Psoas muscle (tissue), 8 donors: ENCODE measurements at places on chromosomes 13 and 19. TPM values are rescaled to one million over a fixed set of nuclear protein-coding genes. Genes with fewer than 3 reads are reported as not detected.

- DNase-seq, result peak; percentile 97
These were observed 109.5 kb downstream of the KCNRG start for GRCh38 chr13:50124536-50125303.

- no peak for DNase-seq
These were observed 1.7 kb upstream of the NCLN start for GRCh38 chr19:3183721-3184641.

GRCh38 chr19:16554776-16555175, 12.5 kb upstream of the CHERP start:
- DNase-seq, result no peak

GRCh38 chr19:40141551-40141950, 49.7 kb upstream of the MAP3K10 start:
- DNase-seq, result no peak

DNA sequence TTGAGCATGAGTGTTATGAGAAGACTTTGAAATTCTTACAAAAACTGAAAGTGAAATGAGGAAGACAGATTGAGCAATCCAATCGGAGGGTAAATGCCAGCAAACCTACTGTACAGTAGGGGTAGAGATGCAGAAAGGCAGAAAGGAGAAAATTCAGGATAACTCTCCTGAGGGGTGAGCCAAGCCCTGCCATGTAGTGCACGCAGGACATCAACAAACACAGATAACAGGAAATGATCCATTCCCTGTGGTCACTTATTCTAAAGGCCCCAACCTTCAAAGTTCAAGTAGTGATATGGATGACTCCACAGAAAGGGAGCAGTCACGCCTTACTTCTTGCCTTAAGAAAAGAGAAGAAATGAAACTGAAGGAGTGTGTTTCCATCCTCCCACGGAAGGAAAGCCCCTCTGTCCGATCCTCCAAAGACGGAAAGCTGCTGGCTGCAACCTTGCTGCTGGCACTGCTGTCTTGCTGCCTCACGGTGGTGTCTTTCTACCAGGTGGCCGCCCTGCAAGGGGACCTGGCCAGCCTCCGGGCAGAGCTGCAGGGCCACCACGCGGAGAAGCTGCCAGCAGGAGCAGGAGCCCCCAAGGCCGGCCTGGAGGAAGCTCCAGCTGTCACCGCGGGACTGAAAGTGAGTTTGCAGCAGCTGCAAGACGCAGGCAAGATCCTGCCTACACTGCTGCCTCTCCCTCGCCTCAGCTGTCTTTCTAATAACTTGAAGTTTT, at the start of gene TNFSF13B:
TNFSF13B (plus strand) TSS at position 118 of the 728 bp plus-strand sequence; CDS start at position 296, 178 bp downstream.
- DNase-seq, result peak; percentile 63

- DNase-seq, result no peak
These were observed 20.3 kb upstream of the CACNA1A start for GRCh38 chr19:13526552-13526951.

DNA sequence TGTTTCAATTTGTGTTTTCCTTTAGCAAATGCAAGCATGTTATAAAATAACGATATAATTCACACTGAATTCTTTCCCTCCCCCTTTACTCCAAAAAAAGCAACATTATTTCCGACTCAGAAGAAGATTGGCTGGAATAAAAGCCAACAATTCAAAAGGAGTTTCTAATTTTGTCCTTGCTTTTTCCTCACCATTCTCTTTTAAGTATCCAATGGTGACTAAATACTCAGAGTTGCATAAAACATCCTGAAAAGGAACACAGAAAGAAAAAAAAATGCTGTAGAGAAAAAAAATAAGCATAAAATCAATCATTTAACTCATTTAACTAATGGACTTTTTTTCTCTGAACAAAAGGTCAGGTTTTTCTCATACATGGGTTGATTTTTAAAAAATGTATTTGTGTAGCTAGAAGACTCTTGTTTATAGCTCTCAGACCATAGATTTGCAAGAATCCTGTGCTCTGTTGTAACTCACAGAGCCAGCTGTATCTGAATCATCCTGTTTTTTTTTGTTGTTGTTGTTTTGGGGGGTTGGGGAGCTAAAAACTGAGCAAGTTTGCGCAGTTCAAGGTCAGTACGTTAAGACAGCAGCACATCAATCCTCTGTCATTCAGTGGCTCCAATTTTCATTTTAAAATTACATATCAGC, 108.1 kb downstream of the PCDH17 start:
- DNase-seq, result no peak

- DNase-seq, result no peak
These were observed 92.5 kb downstream of the RAB20 start for GRCh38 chr13:110468986-110469495.

GRCh38 chr13:20711301-20712044, 8.0 kb downstream of the IL17D start:
- DNase-seq, result no peak

GRCh38 chr19:45451131-45451849, 16.5 kb upstream of the FOSB start:
- DNase-seq, result peak; percentile 60

DNA sequence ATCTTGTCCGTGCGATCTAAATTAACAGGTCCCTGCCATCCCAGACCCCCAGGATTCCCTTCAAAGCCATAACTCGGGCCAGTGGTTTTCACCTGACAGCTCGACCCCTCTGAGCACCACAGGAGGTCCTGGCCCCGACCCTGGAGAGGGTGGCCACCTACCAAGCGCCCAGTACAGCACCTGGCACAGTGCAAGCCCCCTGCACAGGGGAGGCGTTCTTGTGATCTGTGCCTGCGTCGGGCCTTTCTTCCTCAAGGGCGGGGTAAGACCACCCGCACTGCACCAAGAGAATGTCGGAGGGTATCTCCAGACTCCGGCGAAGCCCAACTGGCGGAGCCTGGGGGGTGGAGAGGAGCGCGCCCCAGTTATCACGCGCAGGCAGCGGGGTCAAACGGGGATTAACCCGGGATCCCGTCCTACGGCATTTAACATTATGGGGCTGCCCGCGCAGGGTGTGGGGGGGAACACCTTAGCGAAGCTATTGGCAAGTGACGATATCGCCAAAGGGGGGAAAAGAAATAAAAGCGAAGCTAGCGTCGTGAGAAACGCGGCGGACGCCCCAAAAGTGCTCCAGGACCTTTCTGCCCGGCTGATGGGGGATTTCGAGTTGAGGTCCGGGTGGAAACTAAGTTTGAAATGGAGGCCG, 1.3 kb upstream of the HNRNPL start:
- peak; percentile 74 for DNase-seq

GRCh38 chr13:101258071-101258470, 158.2 kb downstream of the NALCN start:
- DNase-seq, result no peak

DNA sequence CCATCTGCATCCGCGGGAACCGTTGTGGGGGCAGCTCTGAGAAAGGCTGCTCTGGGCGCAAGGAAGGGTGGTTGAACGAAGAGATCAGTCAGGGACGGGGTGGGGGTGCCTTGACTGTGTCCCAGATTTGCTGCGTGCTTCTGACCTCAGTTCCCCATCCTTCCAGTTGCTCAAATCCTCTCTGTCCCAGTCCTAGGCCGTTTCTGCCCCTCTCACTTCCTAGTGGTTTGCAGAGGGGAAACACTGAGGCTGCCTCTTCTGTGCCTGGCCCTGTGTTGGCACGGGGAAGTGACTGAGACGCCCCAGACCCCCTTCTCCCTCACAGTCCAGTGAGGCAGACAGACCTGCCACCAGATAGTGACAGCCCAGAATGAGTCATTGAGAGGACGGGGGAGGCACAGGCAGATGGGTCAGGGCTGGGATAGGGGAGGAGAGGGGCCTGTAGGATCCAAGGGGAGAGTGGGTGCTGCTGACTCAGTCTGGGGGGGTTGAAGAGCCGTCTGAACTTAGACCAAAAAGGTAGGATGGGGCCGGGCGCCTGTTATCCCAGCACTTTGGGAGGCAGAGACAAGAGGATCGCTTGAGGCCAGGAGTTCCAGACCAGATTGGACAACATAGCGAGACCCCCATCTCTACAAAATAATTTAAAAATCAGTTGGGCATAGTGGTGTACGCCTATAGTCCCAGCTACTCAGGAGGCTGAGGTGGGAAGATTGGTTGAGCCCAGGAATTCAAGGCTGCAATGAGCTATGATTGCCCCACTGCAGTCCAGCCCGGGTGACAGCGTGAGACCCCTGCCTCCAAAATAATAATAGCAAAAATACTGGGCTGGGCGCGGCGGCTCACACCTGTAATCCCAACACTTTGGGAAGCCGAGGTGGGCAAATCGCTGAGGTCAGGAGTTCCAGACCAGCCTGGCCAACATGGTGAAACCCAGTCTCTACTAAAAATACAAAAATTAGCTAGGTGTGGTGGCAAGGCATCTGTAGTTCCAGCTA, 26.5 kb downstream of the NUMBL start:
- no peak for DNase-seq

DNA sequence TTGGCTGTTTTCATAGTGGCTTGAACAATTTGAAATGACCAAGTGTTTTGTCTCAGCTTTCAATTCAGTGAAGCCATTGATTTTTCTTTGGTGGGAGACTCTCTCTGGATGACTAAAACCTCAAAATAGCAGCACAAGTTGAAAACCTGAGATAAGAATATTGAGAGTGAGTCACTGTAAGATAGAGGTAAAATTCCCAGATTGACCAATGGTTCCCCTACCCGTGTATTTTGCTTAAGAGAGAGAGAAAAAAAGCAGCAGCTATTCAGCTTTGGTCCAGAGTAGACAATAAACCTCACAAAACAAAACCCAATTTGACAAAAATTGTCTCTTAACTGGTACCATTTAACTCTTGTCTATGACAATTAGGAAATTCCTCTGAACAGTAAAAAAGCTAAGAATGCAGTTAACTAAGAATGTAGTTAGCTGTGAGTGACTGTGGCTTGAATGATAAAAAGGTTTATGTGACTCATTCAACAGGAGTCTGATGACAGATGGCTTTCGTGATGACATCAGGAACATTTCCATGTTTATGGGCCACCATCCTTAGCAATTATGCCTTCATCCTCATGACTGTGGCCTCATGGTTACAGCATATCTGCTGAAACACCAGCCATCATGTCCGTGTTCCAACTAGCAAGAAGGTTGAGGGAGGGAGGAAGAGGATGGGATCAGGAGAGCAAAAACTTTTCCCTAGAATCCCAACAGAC, 356.9 kb downstream of the NDFIP2 start:
- DNase-seq, result no peak

Gene MAP1S
- total RNA-seq, result 42.4 TPM

Gene NFILZ
- total RNA-seq, result not detected

Gene CLC
- total RNA-seq, result not detected

Gene MAST1
- total RNA-seq, result not detected

Gene ZNF600
- 2.4 TPM for total RNA-seq

Gene RAB3A
- 3.6 TPM for total RNA-seq

Gene RNF113B
- not detected for total RNA-seq
